ENCODE measurements at places on chromosomes 5 and 9.

DNA sequence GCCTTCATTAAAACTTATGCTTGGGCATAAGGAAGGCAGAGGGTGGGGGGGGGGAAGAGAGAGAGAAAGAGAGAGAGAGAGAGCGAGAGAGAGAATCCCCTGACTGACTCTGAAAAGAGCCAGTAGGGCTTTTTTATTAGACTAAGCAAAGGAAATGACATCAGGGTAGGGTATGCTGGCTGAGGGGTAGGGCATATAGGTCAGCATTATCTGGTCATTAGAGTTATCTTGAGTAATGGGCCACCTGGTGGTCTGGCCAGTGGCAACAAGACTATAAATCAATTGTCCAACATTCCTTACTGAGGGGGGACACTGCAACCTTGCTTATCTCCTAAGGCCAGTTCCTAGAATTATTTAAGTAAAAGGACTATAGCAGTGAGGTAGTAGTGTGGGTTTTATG is 67.2 kb downstream of the TSSK1B start:
- no peak overlapping the region for H3K4me3 ChIP-seq
- no peaks in the 10 kb centered on the region for H3K4me1 ChIP-seq
- H3K36me3 ChIP-seq: no peaks in the 10 kb centered on the region

- H3K4me3 ChIP-seq: no peak overlapping the region
- peaks cover 64% of the 10 kb centered on the region for H3K36me3 ChIP-seq
- H3K27ac ChIP-seq: peak overlapping the region; percentile 62
- DNase-seq: no peak
Observed at GRCh38 chr5:135376961-135377624, 21.9 kb downstream of the MACROH2A1 start.

DNA sequence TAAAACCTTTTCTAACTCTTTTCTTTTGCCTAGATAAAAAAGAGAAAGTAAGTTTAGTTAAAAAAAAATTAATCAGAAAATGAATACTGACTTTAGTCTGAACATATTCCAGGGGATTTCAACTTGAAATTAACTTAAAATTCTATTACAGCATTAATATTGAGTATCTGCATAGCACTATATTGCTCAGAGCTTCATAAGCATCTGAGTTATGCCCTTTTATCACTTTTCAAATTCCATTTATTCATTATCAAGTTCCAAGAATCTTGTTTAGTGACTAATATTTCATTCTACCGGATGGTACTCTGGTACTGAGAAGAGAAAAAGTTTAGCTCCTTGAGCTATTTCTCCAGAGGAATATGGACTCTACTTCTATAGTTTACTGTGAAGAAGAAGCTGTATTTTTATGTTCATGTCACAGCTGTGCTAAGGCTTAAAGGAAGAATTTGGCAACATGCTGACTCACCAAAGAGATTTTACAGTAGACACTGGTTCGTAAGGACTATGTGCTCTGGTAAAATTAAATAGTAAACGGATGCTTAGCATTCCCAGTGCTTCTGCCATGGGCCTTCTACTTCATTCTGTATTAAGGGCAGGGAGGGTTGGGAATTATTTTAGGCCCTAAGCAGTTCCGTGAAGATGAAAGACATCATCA is 285.2 kb upstream of the SEMA6A start:
- H3K4me1 ChIP-seq: no peaks in the 10 kb centered on the region
- no peak for DNase-seq

- DNase-seq: no peak
- no peak overlapping the region for H3K27ac ChIP-seq
- H3K4me1 ChIP-seq: no peaks in the 10 kb centered on the region
- H3K27me3 ChIP-seq: no peaks in the 10 kb centered on the region
- H3K36me3 ChIP-seq: no peaks in the 10 kb centered on the region
Observed at GRCh38 chr5:9340085-9340484, 205.8 kb downstream of the SEMA5A start.

- DNase-seq: no peak
- peaks cover 8% of the 10 kb centered on the region for H3K27me3 ChIP-seq
- H3K4me3 ChIP-seq: no peak overlapping the region
Observed at GRCh38 chr5:156598964-156599363, 251.1 kb upstream of the PPP1R2B start.

GRCh38 chr5:76859591-76860247 is 9.9 kb downstream of the S100Z start:
- peaks cover 16% of the 10 kb centered on the region for H3K4me1 ChIP-seq
- no peak overlapping the region for H3K27ac ChIP-seq
- no peaks in the 10 kb centered on the region for H3K27me3 ChIP-seq
- H3K4me3 ChIP-seq: no peak overlapping the region
- DNase-seq: no peak
- H3K36me3 ChIP-seq: no peaks in the 10 kb centered on the region

- DNase-seq: no peak
- no peak overlapping the region for H3K27ac ChIP-seq
- H3K27me3 ChIP-seq: no peaks in the 10 kb centered on the region
- no peaks in the 10 kb centered on the region for H3K4me1 ChIP-seq
- no peak overlapping the region for H3K4me3 ChIP-seq
Observed at GRCh38 chr9:3296536-3296935, 229.3 kb downstream of the RFX3 start.

DNA sequence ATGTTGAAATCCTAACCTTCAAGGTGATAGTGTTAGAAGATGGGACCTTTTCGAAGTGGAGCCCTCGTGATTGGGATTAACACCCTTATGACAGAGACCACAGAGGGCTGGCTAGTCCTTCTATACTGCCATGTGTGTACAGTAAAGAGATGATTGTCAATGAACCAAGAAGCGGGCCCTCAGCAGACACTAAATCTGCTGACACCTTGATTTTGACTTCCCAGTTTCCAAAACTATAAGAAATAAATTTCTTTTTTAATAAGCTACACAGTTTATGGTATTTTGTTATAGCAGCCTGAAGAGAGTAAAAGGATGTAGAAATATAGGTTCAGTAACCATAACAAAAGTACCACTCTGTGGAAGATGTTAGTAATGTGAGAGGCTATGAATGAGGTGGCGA is 419.0 kb upstream of the NUDT12 start:
- H3K4me1 ChIP-seq: no peaks in the 10 kb centered on the region
- H3K36me3 ChIP-seq: no peaks in the 10 kb centered on the region
- DNase-seq: no peak
- H3K4me3 ChIP-seq: no peak overlapping the region

DNA sequence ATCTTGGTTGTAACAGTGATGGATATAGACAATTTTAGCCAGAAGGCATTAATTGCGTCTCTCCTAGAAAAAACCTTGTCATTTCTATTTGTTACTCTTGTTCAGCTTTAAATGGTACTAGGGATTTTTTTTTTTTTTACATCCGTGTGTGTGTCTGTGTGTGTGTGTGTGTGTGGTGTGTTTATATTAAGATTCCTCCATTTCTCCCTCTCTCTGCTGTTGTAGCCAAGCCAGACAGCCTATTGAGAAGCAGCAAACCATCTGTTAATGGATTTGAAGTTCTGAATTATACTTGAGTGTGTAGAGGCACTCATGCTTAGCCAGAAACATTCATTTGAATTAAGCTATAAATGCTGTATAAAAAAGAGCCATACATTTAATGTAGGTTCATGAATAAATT is 72.3 kb downstream of the SLF1 start:
- peaks cover 18% of the 10 kb centered on the region for H3K36me3 ChIP-seq
- no peak overlapping the region for H3K4me3 ChIP-seq
- H3K4me1 ChIP-seq: peaks cover 12% of the 10 kb centered on the region
- no peak overlapping the region for H3K27ac ChIP-seq

- no peaks in the 10 kb centered on the region for H3K36me3 ChIP-seq
- H3K27me3 ChIP-seq: no peaks in the 10 kb centered on the region
Observed at GRCh38 chr5:7664208-7664607, 186.7 kb downstream of the CFAP90 start.

DNA sequence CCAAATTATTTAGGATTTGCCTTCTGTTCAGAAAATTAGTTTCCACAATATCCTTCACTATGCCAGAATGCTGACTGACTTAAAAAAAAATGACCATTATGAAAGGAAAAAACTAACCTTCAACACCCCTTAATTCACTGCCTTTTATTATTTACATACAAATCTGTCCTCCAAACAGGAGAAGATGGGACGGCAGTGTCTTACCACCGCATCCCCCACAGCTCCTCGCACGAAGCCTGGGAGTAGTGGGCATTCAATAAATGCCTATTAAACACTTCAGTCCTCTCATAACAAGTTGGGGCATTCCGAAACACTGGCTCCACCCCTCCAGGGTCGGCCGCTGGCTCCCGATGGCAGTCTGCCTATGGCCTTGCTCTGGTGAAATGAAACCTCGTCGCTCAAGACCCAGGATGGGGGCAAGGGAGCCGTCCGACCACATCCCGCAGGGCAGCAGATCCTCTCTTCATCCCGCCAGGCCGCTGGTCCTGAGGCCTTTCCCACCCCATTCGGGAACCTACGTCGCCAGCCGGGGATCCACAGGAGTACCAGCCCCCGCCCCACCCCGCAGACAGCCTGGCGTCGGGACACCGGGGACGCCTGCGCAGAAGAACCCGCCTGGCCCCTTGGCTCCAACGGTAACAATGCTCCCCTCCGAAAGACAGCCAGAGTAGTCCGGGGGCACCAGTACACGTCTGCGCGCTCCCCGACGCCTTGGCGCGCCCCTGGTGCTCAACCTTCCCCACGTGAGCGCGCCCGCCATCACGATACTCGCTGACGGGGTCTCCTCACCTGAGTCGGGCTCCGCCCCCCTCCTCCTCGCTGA is 613 bp downstream of the ZBTB5 start:
- DNase-seq: peak; percentile 85
- peak overlapping the region; percentile 84 for H3K4me3 ChIP-seq
- H3K27ac ChIP-seq: peak overlapping the region; percentile 98
- H3K27me3 ChIP-seq: no peaks in the 10 kb centered on the region
- peaks cover 28% of the 10 kb centered on the region for H3K36me3 ChIP-seq

- H3K4me3 ChIP-seq: no peak overlapping the region
- no peak for DNase-seq
- H3K27ac ChIP-seq: no peak overlapping the region
- no peaks in the 10 kb centered on the region for H3K27me3 ChIP-seq
- H3K36me3 ChIP-seq: peaks cover 53% of the 10 kb centered on the region
Observed at GRCh38 chr5:55959208-55959607, 35.6 kb downstream of the IL6ST start.

GRCh38 chr9:34589636-34590380 is at the start of gene CNTFR:
CNTFR (minus strand) TSS chr9:34589724; CDS start chr9:34568981, 20,743 bp downstream.
- peaks cover 27% of the 10 kb centered on the region for H3K4me1 ChIP-seq
- DNase-seq: no peak
- H3K27me3 ChIP-seq: peaks cover 86% of the 10 kb centered on the region
- no peaks in the 10 kb centered on the region for H3K36me3 ChIP-seq

DNA sequence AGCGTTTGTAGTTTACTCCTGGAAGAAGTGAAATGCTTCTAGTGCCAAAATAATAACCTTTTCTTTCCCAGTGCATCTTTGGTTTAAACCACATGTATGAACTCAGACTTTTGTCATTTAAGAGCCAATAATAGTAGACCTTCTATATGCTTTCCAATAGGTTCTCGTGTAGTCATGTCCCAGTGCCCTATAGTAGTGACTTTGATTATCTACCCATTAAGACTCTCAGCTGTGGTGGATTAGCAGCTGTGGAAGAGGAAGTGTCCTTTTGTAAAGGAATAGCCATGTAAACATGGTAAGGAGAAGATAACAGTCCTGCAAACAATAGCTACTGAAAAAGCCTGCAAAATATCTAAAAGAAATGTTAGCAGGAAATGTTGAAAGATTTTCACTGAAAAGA is 765.3 kb downstream of the MTRR start:
- no peaks in the 10 kb centered on the region for H3K4me1 ChIP-seq
- H3K36me3 ChIP-seq: no peaks in the 10 kb centered on the region
- no peak overlapping the region for H3K4me3 ChIP-seq
- H3K27me3 ChIP-seq: no peaks in the 10 kb centered on the region
- H3K27ac ChIP-seq: no peak overlapping the region

DNA sequence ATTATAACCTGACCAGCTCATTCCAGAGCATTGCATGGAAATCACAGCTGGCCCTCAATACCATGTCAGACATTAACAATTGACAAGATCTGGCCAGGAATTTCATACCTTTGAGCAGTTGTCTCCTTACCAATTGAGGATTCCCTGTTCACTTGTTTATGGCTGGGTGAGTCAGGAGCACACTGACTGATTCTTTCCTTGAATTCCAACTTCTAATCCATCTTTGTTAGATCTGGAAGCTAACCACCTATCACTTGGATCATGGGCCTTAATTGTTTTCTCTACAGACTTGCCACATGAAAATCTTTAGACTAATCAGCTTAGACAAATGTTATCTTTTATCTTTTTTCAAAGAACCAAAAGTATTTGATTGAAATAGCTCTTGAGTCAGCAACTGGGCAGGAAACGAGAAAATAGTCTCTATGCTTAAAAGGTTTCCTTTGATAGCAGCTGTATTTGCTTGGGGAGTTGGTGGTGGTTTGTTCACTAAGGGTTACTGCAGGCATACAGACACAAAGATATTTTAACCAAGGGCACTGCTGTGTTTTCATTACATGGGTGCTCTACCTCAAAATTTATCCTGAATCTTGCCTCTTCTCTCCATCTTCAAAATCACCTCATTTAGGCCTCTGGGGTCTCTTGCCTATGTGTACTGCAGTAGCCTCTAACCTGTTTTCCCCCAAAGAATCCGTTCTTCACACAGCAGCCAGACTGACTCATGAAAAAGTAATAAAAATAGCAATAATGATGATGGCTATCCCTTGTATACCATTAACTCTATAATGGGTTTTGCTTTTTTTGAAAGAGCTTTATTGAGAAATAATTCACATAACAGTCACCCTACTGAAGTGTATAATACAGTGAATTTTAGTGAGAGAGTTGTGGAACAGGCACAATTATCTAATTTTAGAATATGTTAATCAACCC is 197.0 kb upstream of the NMUR2 start:
- H3K4me3 ChIP-seq: no peak overlapping the region
- no peak overlapping the region for H3K27ac ChIP-seq
- H3K27me3 ChIP-seq: peaks cover 6% of the 10 kb centered on the region
- H3K4me1 ChIP-seq: no peaks in the 10 kb centered on the region
- H3K36me3 ChIP-seq: no peaks in the 10 kb centered on the region

GRCh38 chr5:65262649-65263059 is 219.1 kb downstream of the ADAMTS6 start:
- no peaks in the 10 kb centered on the region for H3K36me3 ChIP-seq
- H3K27me3 ChIP-seq: no peaks in the 10 kb centered on the region
- H3K4me1 ChIP-seq: no peaks in the 10 kb centered on the region
- DNase-seq: no peak
- no peak overlapping the region for H3K4me3 ChIP-seq
- H3K27ac ChIP-seq: no peak overlapping the region

DNA sequence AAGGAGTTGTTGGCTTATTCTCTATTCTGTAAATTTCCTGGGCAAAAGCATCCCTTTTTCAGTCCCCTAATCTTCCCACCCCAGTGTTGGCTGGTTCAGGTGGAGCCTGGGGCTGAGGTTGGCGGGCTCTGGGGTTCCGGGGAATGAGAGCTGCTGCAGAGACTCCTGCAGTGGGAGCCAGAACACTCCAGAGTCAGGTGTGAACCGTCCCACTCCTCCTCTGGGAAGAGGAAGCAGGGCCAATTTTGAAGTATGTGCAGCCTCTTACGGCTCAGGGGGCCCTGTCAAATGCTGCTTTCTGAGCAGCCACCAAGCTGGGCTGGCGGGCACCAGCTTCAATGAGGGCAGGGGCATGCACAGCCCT is 42.8 kb downstream of the JADE2 start:
- no peak for DNase-seq
- H3K36me3 ChIP-seq: peaks cover 83% of the 10 kb centered on the region
- H3K4me3 ChIP-seq: no peak overlapping the region
- H3K27ac ChIP-seq: peak overlapping the region; percentile 44
- H3K27me3 ChIP-seq: no peaks in the 10 kb centered on the region

Data from effector memory CD8-positive, alpha-beta T cell (primary cell).